ENCODE measurements at places on chromosomes 2 and 18.

DNA sequence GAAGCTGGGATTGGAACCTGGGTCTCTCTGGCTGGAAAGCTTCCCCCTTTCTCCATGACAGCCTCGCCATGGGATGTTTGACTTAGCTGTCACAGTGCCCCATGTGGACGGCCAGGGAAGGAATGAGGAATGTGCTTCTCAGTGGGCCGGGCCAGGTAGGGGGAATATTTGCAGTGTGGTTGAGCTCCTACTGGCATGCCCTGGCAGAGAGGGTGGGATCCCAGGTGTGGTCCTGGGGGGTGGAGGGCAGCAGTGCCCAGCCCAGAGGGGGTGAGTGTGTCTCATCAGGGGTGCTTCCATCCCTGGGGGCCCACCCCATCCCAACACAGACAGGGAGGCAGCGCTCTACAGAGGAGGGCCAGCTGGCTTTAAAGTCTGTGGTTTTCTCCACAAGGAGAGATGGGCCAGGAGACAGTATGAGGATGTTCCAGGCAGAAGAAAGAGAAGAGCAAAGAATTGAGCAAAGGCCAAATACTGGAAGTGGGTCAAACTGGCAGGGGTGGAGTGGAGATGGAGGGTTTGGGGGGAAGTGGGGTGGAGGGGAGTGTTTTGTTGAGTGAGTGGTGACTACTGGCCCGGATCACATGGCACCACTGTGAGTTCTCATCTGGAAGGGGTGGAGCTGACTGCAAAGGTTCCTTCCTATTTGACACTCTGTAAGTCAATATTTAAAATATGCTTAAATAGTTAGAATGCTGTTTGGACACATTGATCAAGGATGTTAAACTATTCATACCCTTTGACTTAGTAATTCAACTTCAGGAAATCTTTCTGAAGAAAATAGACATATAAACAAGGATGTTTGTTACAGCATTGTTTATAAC, 94.0 kb downstream of the MYCN start:
- DNase-seq = no peak

- DNase-seq = peak; percentile 84
Measured at GRCh38 chr2:36650031-36650829, 46.3 kb upstream of the VIT start.

DNA sequence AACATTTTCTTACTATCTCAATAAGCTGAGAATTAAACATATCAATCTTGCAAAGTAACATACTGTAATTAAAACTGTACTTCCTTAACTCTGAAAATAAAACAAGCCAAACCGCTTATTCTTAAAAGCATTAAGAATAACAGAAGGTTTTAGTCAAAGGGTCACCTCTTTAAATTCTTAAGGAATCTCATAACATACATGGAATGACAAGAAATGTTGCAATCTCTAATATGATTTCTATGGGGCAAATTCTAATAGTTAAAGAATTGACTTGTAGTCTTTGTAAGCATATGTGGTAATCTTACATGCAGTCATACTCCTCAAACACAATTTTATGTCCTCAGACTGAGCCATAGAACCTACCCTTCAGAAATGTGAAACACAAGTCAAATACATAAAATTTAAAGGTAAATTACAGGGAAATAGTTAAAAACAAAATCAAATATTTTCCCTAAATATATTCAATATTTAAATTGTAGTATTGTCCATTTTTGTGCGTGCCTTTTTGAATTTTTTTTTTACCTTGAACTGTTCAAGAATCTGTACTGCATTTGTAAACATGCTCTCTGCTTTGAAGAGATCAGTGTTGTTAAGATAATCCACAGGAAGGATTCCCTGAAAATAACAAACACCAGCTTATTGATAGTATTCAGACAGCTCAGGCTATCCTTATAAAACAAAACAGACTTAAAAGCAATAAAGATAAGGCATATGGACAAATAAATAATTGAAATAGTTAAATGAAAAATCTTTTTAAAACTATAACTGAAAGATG, 48.2 kb downstream of the PIGN start:
- peak; percentile 9 for DNase-seq

DNA sequence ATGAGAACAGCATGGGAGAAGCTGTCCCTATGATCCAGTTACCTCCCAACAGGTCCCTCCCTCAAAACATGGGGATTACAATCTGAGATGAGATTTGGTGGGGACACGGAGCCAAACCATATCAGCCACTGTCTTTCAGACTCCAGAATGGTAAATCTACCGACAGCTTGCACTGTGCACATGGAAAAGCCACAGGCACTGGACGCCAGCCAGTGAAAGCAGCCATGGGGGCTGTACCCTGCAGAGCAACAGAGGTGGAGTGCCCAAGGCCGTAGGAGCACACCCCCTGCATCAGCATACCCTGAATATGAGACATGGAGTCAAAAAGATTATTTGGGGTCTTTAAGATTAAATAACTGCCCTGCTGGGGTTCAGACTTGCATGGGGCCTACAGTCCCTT, 218.4 kb downstream of the PDE1A start:
- DNase-seq = no peak

DNA sequence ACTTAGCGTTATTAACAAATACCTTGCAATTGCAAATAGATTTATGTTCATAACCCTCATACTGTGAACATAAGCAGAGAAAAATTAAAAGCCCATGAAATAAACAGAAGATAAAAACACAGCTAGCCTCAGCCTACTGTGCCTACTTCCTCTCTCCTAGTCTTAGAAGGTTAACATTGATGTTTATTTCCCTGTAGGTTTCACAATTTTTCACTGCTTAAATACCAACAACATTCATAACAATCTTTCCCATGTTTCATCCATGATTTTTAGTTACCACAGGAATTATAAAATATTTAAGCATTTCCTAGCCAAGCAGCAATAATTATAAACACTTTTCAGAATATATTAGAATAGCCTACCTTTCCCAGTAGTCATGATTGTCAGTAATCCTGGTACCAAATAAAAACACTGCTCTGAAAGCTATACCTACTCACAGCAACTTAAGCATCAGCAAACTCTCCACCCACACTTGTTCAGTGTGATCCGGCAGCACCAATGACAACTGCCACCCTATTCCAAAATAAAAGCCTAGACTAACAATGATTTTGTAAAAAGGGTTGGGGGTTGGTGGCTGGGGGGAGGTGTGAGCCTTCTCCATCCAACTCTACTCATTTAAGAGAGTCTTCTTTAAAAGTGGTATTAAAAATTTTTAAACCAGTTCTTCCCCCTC, 40.6 kb upstream of the RNU4ATAC start:
- DNase-seq = no peak
